ENCODE measurements at places on chromosomes 12 and 14.

DNA sequence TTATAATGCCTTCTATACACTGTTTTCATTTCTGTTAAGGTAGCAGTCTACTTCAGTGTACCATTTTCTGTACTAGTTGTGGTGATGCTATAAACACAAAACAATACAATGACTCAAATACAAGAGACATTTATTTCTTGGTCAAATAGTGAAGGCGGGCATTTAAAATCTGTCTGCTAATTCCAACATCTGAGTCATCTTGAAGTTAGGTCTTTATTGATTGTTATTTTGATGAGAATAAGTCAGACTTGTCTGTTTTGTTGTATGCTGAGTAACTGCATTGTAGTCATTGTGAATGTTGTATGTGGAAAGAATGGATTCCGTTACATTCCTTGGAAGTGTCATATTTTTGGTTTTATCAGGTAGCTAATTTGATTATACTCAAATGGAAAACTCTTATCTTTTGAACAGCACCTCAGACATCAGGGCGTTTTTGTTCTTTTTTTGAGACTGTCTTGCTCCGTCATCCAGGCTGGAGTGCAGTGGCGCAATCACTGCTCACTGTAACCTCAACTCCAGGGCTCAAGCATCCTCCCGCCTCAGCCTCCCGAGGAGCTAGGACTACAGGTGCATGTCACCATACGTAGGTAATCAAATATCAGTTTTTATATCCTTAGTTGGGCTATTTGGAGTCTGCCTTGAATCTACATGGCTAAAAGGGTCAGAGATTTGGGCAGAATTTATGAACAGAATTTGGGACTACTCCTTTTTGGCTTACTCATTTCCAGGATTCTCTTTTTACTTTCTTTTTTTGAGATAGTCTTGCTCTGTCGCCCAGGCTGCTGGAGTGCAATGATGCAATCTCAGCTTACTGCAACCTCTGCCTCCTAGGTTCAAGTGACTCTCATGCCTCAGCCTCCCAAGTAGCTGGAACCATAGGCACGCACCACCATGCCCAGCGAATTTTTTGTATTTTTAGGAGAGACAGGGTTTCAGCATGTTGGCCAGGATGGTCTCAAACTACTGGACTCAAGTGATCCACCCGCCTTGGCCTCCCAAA, 56.8 kb downstream of the PAPLN start:
- no peak for DNase-seq

DNA sequence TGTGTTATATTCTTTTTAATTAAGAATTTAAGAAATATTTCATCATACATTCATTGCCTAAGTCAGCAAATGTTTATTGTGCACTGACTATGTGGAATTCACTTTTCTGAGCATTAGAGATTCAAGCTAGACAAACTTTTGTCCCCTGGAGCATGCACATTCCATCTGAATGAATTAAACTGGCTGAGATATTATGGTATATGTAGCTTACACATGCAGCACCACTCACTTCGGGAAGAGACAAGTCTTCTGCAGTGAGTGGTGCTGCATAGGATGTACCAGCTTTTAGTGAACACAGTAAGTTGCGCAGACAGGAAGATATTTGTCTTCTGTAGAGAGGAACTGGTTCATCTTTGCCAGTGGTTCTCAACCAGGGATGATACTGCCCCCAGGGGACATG, 318.4 kb downstream of the SYT1 start:
- no peak for DNase-seq

DNA sequence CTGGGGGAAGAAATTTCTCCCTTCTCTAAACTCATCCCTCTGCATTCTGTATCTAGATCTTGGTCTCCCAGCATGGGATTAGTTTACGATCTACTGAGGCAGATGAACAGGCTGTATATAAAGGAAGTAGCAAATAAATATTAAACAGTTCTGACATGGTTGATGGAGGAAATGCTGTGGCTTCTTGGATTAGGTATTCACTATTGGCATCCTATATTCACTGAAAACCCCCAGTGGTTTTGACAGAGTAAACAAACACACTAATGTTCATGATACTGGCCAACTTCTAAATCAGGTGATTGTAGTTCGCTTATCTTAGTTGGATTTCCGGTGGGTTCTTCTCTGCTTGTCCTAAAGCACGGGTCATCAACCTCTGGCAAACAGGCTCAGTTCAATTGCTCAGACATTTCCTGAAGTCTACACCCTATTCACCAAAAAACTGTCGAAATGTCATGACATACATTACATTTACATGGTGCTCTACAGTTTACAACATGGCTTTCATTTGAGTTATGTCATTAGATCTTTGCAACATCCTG, 433.9 kb downstream of the EGLN3 start:
- DNase-seq, result peak; percentile 11

GRCh38 chr12:23621900-23622299, 327.6 kb downstream of the SOX5 start:
- DNase-seq, result no peak

DNA sequence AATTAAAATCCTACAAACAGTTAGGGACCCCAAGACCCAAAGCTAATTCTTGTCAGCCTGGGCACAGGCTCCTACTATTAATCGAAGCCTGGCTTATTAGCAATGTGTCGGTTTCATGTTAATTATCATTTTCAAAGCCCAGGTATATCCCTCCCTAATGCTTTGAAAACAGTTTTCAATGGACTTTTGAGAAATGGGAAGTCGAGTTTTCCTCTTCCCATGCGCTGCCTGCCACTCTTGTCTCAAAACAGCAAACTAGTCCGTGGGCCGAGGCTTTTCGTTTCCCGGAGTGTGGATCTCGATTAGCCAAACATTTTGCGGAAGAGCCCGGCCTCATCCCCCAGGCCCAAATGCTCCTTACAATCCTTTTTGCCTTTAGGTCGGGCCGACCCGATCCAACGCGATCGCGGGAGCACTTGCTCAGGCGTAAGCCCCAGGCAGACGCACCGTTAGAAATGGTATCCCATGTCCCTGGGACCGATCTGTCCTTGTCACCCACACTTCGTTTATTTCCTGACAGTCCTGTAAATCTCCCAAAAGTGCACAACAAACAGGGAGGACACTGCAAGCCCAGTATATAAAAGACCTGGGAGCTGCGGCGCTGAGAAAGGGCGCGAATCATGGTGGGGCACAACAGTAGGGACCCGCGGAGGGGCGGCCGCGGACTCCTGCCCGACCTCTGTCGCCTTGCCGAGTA, 1.5 kb downstream of the SIX6 start:
- DNase-seq, result no peak

DNA sequence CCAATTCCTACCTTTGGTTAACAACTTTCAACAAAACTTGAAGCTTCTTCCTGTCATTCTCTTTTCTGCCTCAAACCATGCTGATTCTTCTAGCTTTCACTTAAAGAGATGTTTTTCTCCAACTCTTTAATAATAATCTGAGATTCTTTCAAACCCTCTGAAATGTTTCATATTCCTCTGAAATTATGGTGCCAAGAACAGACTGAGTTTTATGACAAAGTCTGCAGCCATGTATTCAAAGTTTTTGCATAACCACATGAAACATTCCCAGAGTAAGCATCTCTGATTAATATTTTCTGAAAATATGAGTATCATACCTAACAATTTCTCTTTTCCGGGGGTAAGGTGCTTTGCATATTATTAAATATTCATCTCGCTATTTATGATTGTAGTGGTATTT, 59.1 kb upstream of the DCN start:
- DNase-seq, result no peak

DNA sequence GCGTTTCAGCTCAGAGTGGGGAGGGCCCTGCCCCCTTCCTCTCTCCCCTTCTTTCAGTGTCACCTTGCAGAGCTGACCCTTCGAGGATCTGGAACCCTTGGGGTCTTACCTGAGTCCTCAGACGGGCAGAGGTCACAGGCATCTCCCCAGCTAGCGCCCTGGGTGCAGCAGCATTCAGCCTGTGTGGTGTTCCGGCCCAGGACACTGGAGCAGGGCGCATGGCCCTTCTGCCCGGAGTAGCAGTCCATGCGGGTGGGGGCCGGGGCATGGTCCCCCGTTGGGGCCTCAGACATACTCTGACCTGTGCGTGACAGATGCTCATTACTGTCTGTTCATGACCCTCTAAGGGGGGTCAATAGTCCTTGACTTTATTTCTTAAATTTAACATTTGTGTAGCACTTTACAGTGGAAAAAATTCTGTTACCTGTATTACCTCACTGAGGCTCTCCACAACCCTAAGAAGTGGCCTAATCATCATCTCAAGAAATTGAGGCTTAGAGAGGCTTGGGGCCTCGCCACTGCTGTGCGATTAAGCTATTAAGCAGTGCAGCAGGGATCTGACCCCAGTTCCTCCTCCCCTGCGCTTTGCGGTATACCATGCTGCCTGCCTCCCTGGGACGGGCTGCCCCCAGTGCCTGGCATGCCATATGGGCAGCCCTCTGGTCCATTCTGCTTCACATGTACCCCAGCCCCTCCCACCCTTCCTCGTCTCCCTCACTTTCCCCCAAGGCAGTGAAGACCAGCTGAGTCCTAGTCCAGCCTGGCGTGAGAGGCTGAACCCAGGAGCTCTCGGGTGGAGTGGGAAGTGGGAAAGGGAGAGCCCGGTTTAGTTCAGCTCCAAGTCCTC, 11.5 kb downstream of the ISCA2 start:
- no peak for DNase-seq

DNA sequence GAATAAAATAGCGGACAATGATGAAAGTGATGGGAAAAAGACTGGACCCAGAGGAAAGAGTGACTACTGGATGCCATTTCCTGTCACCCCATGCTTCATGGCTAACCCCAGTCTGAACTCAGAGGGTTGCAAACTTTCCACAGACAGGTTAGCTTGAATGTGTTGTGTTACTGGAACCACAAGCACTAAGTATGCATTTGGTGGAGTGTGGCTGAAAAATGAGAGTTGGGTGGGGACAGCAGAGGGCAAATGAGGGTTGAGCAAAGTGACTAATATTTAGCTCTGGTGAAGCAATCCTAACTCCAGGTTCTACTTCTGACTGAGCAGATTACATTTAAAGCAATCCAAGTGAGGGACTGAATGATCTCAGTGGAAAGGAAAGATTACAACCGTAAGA, 1.6 kb downstream of the SLC16A7 start:
- DNase-seq, result peak; percentile 18

- DNase-seq, result no peak
Measured at GRCh38 chr12:53107122-53107521, 3.8 kb downstream of the SOAT2 start.

DNA sequence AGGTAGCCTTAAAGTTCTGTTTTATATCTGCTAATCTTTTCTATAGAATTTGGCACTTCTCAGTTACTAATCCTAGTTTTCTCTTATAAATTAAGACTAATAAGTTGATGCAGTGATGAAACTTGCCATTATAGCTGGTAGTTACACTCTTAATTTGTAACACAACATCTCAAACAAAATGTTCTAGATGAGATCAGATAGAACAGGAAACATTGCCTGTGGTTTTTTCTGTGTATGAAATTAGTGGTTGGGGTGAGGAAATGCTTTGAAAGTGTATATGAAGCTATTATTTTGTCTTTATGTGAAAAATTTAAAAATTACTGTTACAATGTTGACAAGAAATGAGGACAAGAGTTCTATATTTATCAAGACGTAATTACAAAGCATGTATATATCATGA, 91.9 kb downstream of the PCNX1 start:
- DNase-seq, result no peak

DNA sequence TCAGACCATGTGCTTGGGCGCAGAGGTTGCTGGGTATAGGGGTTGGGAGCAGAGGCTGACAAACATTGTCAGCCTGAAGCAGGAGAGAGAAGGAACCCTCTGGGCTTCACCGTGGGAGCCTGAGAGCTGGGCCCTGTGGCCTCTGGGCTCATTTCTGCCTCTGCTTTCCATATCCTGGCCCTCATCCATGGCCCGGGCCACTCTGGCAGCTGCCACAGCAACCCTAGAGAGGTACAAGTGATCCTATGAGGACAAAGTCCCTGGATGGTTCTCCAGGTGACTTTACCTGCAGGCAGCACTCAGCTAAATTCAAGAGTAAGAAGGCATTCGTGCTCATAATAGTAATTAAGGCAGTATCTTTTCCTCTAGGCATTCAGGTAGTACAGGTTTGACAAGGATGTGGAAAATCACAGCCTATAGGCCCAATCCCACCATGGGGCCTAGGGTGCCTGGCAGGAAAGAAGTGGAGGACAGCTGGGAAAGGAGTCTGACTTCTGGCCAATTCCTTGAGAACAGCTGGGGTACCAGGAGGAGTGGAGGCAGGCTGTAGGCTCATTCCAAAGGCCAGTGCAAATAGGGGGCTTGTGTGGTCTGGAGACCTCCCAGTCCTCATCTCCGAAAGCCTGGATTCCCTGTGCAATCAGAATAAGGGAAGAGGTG, 3.6 kb upstream of the TTC7B start:
- DNase-seq, result no peak

DNA sequence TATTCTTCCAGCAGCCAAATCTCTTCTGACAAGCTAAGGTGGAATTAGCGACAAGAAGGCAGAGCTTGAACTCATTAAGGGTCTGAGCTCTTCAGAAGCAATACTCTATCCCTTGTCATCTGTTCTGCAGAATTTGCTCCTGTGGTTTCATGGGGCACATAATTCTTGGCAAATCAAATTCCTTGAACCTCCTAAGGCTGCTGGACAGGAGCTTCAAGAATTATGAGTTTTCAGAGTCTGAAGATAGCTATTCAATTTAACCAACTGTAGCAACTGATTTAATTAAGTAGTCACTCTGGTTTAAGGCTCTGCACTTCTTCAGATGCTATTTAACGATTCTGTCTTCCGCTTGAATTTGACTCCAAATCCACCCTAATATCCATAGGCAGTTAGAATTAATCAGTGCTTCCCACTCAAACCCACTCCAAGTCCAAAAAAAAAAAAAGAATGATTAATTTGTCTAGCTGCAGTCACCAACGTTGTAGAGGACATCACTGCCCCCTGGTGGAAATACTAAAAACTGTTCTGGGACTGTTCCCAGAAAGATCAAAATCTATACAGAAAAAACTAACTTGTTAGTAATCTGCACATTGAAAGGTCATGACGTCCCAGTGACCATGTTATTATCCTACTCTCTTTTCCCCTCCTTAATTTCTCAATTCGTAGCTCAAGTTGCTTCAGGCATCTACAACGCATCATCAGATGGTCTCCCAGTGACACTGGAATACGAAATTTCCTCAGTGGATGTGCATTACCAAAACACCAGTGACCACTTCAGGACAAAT, 169.9 kb downstream of the KIF21A start:
- DNase-seq, result peak; percentile 30

- DNase-seq, result peak; percentile 9
Measured at GRCh38 chr14:61358554-61359226, 37.3 kb downstream of the PRKCH start.

- no peak for DNase-seq
Measured at GRCh38 chr12:2076196-2076570, 23.4 kb downstream of the CACNA1C start.

DNA sequence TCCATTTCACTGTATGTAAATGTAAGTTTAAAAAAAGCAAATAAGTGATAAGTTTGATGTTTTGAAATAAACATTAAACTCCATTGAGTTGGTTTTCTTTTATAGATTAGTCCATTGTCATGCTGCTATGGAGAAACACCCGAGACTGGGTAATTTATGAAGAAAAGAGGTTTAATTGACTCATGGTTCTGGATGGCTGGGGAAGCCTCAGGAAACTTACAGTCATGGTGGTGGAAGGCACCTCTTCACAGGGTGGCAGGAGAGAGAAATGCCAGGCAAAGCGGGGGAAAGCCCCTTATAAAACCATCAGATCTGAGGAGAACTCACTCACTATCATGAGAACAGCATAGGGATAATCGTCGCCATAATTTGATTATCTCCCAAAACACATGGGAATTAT, 48.4 kb upstream of the OXA1L start:
- no peak for DNase-seq

- DNase-seq, result no peak
Measured at GRCh38 chr12:68158432-68158831, 1.1 kb downstream of the IFNG start.

GRCh38 chr12:62260733-62261683, 804 bp downstream of the USP15 start:
- DNase-seq, result peak; percentile 55

- no peak for DNase-seq
Measured at GRCh38 chr14:81276073-81277069, 55.6 kb upstream of the GTF2A1 start.

All from HT1080 (cell line).